Iris pigment epithelial cell (primary cell): ENCODE measurements at places on chromosomes 3 and 15.

DNA sequence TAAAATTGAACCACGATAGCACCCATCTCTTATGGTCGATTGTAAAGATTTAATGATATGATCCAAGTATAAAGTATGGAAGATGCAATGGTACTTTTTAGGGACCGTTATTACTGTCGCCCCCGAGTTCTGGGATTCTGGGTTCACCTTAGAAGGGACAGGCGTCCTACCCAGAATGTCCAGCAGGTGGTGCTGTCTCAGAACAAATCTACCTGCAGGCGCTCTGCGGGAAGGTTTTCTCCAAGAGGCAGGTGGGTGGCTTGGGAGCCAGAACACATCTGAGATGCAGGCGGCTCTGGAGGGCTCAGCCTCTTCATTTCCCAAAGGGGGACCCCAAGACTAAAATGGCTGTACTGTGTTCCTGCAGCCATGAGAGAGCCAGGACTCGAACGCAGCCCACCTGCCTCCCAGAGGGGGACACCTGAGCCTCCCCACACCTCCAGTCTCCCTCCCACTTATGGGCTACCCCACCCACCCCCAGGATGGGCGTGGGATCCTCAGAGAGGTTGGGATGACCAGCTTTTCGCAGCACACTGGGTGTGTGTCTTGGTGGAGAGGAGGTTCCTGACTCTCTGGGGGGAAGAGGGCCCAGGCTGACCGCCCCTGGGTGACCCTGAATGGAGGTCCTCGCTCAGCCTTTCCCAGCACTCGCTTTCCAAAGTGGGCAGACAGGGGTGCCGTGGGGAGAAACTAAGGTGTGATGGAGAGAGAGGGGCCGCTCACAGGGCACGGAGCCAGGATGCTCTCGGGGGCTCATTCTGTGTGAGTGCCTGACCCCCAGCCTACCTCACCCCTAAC lies 28.1 kb upstream of the CORO2B start:
- peak; percentile 33 for DNase-seq

- DNase-seq: peak; percentile 95
Observed at GRCh38 chr3:143135150-143135549, 15.6 kb downstream of the CHST2 start.

- DNase-seq: peak; percentile 17
Observed at GRCh38 chr3:69092030-69092516, 7.3 kb downstream of the ARL6IP5 start.

DNA sequence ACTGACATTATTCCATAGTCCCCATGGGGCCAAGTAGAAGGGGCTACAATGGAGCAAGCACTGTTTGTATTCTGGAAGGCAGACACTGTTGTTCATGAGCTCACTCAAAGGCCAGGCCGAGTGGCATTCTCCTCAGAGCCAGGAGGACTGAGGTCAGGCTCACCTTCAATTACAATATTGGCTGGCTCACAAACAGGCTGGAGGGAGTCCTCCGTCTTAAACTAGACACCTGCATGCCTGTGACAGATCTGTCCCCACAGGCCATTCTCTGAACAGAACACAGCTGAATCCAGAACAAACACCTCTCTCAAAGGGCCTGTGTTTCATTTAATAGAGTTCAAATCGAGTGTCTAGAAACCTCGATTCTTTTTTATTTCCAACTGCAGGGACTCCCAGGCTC lies 347.4 kb upstream of the PPP2R3A start:
- DNase-seq: no peak

- DNase-seq: no peak
Observed at GRCh38 chr3:185519021-185519420, 20.2 kb upstream of the TMEM41A start.
